Spinal cord (tissue), 10 donors: ENCODE measurements at places on chromosomes 12 and 14.
A peak's percentile ranks its signal among the peaks of the same experiment; 100 is the strongest.

GRCh38 chr12:89486264-89486663 lies 38.3 kb downstream of the GALNT4 start:
- DNase-seq: no peak

DNA sequence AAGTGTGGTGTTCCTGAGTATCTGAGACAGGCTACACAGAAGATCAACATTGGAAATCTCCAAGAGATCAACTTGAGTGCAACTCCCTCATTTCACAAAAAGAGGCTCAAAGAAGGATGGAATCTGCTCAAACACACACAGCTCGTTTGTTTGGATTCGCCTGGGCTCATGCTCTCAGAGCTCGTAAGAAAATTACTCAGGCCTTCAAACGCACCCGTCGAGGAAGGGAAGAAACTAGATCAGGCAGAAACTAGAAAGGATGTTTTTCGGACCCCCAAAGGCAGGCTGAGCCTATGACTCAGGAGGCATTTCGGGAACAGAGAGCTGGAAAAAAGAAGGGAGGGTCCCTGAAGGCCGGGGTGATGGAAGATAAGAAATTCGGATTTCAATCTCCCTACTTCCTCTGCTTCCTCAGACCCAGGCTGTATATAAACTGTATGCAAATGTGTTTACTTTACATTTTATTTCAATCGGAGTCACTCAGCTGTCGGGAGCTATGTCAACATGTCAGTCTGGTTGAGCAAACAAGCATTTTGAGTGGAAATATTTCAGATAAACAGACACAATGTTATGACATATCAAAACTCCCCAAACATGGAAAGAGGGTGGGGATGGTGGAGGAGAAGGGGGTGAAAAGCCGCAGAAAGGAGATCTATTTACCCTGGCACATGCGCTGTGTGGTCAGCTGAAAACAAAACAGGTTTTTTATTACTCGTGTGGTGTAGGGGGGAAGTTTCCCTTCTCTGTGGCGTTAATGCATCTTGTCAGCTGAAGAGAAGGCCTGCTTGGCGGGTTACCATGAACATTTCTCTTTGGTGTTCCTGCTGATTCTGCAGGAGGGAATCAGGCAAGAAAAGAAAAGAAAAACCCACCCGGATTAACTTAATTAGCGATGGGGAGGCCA lies 129.1 kb upstream of the TBX3 start:
- peak; percentile 54 for DNase-seq

DNA sequence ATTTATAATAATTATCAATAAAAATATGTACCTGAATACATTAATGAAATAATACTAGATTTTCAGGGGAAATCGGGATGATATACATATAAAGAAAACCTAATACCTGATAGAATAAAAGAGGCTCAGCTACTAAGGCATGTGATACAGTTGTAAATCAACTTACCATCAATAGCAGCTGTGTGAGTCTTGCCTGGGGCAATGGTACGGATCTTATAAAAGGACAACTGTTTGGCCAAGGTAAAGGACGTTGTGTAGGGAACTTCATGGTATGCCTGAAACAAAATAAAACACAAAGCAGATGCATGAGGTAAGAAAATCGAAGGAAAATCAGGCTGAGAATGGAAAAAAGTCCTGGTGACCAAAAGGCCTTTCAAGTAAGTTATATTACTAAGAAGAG lies 25.4 kb downstream of the NEK9 start:
- DNase-seq: no peak

DNA sequence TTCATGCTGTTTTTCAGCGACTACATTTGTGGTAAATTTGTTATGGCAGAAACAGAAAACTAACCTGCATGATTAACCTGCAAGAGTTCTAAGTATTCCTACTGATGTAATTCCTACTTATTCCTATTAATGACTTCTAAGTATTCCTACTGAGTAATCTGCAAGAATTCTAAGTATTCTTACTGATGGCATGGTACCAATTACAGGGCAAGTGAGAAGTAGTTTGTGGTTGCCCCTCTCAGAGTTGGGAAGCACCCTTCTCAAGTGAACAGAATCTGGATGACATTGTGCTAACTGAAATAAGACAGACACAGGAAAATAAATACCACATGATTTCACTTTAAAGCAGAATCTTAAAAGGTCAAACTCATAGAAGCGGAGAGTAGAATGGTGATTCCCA lies 100.9 kb upstream of the CPNE8 start:
- no peak for DNase-seq

- DNase-seq: peak; percentile 98
These were observed at the start of gene MOK for GRCh38 chr14:102304611-102305506. Gene MOK (minus strand): TSS chr14:102305164. CDS start chr14:102304968, 196 bp downstream.

GRCh38 chr12:64752833-64753238 lies 6.4 kb downstream of the GNS start:
- no peak for DNase-seq

DNA sequence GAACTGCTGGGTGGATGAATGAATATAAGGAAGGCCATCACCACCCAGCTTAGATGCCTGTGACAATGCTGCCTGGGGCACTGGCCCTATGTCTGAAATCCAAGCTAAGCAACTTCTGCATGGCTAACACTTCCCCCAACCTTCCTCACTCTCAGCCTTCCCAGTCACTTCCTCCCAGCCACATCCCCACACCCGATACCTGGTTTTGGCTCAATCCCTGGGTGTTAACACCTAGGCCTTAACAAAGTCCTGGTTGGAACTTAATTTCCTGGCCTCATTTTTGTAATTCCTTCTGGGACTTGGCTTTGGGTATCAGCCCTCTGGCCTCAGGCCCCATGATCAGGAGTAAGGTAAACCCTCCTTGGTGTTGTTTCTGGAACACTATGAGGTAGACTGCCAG lies 110.0 kb downstream of the EFCAB11 start:
- no peak for DNase-seq

DNA sequence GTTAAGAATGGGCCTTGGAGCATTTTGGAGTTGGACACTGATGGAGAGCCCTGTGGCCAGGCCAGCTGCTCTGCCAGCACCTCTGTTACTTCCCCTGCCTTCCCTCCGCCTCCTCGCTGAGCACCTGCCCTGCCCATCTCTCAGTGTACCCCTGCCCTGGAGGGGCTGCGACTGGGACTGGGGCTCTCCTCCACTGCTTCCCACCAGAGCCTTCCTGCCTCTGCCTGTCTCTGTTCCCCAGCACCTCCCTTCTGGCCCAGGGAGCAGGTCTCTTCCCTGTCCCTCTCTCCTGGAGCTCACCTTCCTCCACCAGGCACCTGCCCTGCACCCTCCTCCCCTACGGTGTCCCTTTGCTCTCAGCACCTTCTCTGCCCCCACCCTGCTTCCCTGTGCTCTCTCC lies 62.1 kb downstream of the WDR20 start:
- DNase-seq: no peak

DNA sequence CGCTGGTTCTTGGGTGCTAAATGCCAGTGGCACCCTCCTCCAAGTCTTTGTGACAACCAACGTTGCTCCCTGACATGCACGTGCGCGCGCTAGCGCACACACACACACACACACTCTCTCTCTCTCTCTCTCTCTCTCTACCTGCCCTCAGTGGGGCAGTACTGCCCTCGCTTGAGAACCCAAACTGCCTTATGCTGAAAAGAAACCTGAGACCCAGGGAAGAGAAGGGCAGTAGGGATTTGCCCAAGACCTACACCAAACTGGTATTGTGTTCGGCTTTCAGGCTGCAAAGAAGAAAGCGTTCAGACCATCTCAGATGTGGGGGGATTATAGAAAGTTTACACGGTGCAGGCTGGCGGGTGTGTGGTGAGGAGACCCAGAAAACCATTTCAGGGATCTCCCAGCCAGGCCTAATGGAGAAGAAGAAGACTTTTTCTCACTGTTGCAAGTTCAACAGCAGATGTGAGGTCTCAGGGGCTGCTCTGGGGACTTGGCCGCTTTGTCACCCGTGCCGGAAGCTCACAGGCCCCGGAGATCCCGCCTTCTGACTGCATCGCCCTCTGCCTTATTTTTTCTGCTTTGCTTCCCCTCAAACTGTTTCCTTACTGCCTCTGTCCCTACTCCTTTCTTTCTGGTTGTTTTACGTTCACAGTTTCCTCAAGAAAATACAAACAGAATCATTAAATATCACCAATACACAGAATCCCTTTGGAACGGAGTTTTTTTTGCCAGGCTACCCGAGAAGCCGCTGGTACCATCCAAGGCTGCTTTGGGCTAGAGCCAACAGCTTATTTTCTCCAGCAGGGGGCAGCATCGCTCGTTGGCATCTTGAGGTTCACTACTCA lies 82.4 kb downstream of the PPM1A start:
- no peak for DNase-seq

DNA sequence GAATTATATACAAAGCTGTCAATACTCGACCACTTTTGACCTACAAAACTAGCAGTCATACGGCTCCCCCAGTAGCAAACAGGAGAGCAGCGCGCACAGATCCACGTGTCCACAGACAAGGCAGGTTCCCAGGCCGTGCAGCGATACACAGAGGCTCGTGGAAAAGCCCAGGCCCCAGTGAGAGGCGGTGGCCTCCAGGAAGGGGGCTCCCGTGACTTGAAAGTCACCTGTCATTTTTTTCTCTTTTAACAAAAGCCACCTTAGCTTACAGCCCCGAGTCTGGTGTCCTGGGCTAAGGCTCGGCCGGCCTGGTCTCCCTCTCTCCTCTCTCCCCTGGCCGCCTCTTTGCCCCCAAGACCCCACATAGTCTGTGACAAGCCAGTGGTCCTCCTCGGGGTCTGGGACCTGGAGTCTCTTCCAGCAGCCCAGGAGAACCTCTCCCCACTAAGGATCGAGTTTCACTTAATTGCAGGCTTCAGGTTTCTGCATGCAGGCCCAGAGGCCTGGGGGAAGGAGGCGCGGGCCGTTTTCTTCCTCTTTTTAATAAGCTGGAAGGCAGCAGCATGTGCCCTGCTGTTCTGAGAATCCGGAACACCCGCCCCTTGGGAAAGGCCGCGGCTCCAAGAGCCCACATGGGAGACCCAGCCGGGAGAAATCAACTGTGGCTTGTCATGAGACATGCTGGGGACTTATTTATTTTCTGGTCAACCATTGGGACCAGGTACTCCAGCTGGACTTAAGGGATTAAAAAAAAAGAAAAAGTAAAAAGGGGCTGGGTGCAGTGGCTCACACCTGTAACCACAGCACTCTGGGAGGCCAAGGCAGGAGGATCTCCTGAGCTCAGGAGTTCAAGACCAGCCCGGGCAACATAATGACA lies 15.9 kb downstream of the NCOR2 start:
- DNase-seq: no peak

DNA sequence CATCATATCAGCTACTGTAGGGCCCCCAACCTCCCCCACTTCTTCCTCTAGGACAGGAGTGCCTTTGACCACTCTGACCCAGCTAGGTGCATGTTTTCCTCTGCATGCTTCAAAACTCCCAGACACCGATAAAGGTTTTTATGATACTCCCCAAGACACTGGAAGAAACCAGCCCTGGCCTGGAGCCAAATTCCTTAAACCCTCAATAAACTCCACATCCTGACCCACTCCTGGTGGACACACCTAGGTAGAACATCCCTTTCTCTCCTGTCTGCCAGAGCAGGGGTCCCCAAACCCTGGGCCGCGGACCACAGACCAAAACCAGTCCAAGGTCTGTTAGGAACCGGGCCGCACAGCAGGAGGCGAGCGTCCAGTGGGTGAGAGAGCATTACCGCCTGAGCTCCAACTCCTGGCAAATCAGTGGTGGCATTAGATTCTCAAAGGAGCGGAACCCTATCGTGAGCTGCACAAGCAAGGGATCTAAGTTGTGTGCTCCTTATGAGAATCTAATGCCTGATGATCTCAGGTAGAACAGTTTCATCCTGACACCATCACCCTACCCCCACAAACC lies 49.6 kb downstream of the NT5DC3 start:
- no peak for DNase-seq

GRCh38 chr12:65490250-65490649 lies 211.8 kb downstream of the MSRB3 start:
- DNase-seq: no peak

DNA sequence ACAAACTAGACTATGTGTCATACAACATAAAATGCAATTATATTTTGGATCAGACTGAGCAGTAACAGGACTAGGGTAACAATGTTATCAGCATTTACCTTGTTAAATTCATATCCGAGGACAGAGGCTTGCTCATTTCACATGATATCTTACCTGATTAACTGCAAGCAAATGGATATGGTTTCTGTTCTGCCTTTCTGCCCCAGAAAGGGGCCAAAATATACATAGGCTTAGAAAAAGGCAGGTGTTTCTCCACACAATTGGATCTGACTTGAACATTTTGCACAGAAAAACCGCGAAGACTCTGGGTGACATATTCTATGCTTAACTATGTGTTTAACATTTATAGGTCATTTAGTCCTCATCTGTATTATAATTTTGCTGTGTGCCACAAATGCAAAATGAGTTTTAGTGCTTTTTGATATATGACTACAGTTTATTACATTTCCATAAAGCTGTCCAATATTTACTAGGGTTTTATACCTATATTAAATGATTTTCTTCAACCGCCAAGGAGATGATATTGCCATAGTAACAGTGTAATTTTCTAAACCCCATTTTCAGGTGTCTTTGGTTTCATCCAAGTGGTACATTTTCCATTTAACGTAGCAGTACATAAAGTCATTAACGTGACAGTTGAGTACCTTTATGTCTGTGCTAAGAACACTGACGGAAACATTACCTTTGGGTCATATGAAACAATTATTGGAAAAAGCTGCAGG lies 249.3 kb upstream of the KRR1 start:
- peak; percentile 85 for DNase-seq

GRCh38 chr14:74179856-74180255 lies 59.4 kb upstream of the VSX2 start:
- no peak for DNase-seq

DNA sequence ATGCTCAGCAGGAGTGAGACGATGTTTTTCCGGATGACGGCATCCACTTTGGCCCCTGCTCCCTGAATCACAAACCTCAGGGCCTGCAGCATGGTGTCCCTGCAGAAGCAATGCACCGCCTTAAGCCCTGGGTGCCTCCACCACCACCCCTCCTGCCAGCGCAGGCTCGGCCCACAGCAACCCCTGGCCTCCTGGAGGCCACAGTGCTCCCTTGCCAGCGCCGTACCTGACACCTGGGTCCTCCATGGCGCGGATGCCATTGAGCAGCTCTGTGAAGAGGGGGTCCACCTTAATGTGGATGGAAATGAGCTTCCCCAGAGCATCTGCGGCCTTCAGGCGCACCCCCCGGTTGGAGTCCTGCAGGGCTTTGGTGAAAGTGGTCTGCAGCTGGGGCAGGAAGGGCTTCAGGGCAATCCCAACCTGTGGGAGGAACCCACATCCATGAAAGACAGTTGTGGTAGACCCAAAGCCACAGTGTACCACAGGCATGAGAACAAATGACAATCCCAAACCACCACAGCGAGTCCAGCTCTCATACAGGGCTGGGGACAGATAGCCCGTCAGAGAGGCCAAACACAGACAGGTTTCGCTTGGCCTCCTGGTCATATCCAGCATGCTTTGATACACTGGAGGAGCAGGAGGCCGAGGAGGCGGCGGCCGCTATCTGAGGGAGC lies 17.9 kb upstream of the RAB35 start:
- DNase-seq: no peak

DNA sequence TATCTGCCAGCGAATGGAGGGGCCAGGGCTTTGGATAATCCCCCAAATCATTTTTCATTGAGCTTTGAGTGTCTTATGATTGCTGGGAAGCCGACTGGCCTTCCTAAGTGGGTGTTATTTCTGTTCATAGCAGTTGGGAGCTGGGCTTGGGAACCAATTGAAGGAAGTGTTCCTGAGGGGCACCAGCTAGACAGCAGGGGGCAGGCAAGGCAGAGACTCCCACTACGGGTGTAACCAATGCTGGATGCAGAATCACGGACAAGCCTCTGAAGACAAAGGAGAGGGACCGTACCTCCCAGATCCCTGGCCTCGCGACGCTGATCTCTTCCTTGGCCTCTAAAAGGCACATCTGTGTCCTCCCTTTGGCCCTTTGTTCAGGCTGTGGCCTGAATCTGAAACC lies 149.0 kb upstream of the PRMT8 start:
- peak; percentile 28 for DNase-seq
